ENCODE measurements at places on chromosomes 4 and X. TPM values are rescaled to one million over a fixed set of nuclear protein-coding genes. Genes with fewer than 3 reads are reported as not detected.

DNA sequence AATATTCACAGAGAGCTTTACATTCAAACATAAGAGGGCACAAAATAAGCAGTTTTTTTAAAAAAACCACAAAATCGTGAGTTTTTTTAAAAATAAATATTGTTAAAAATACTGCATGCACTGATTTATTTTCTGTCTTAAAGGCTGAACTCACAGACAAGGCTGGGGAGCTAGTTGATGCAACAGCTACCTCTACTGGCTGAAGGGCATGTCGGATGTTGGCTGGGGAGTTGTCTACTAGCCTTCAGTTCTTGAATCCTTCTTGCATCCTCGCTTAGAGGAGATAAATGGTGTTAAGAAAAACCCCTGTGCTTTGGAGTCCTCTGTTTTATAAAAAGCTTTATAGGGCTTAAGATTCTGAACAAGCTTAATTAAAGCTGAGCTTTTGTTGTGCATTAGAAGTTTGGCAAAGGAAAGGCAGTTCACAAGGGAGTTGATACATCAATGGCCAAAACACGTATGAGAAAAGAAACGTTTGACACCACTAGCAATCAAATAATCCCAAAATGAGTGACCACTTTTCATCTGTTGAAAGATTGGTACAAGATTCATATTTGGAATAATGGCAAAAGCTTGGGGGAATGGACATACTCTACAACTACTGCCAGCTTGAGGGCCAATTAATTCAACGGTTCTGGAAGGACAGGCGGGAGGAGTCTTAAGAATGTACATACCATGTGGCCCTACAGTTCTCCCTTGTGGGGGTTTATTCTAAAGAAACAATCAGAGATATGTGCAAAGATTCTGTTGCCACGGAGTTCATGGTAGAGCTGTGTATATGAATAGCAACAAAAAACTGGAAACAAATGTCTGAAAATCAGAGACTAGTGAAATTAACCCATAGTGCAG, 94.7 kb downstream of the SEL1L3 start:
- no peak for DNase-seq

DNA sequence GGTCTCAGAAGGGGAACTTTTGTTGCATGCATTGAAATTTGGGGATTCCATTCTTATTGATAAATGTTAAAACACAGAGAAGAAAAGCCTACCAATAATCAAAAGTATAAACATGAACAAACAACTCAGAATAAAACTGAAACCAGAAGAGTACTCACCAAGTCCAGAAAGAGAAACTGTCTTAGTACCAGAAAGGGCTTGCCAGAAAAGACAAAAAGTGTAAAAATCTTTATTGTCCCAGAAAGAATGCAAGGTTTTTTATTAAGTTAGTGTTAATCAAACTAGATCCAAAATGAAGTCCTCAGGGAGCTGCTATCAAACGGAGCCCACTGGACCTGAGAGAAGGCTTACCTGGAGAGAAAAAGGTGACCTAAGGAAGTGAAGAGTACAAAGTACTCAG, 897.5 kb downstream of the PCDH7 start:
- no peak for DNase-seq

- DNase-seq, result no peak
Observed at GRCh38 chr4:119105605-119106004, 30.0 kb upstream of the MYOZ2 start.

- no peak for DNase-seq
Observed at GRCh38 chrX:134886002-134886596, 104.7 kb upstream of the SMIM10 start.

GRCh38 chrX:107465932-107466620, 16.6 kb downstream of the FRMPD3 start:
- DNase-seq, result no peak

The DCK gene
- 7.1 TPM for total RNA-seq
